CD4-positive, alpha-beta T cell treated with Interferon gamma for 1 hour (primary cell): ENCODE measurements at places on chromosomes 12 and 14.

GRCh38 chr12:53268630-53269562, 797 bp downstream of the ESPL1 start:
- no peak for DNase-seq

DNA sequence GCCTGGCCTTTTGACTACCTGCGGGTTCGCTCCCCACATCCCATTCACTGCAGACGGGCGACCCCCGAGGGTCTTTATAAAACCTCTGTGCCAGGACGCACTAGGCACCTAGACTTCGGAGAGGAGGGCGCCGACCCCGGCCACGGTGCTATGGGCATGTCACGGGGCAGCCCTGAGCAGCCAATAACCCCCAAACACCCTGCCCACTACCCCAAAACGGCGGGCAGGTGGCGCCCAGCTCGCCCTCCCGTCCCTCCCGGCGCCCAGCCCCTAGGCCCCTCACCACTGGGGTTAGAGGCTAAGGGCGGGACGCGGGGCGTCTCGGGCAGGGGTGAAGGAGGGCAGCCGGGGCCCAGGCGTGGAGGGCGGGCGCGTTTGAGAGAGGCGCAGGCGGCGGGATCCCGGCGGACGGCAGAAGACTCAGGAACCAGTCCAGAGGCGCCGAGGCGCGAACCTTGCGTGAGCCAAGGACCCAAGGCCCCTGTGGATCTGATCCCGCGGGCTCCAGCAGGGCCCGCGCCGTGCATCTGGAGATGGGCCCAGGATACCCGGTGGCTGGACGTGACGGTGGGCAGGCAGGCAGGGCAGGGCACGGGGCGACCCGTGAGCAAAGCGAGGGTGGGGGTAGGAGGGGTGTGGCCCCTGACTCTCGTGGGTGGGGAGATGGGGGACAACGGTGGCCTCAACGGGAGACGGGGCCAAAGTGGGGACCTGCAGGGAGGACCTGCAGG, 11.1 kb downstream of the KRT85 start:
- no peak for DNase-seq

DNA sequence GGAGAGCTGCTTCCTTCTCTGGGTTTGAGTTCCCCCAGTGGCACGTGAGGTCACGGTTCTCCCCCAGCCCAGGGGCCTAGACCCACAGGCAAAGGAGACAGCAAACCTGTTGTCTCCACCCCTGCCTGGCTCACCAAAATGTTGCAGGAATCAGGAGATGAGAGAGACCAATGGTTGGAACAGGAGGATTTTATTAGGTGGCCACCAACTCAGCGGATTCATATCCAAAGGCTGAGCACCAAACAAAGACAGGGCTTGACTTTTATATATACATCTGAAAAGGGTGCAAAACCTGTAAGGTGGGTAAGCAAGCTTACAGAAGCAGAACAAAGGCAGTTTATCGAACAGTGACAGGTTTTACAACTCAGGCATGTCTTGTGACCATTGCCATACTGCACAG, 9.2 kb upstream of the ADAM21 start:
- DNase-seq, result no peak

DNA sequence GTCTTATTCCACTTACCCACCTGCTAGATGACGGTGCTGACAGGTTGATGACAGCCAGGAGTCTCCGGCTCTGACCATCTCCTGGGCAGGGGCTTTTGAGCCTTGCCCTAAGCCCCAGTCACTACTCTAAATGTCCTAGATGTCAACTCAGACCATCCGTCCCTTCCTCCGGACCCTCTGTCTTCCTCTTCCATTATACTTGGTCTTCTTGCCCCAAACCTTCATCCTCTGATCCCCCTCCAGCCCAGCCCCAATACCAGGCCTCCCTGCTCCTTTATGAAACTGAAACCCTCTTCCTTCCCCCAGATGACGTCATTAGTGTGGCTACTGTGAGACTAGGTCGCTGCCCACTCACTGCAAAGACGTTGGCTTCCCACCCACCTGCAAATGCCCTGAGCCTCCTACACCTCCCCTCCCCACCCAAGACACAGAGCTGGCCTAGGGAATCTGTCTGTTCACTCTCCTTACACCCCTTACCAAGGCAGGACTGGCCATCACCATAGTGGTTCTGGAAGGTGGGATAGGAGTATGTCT, 10.1 kb downstream of the KRT71 start:
- no peak for DNase-seq

DNA sequence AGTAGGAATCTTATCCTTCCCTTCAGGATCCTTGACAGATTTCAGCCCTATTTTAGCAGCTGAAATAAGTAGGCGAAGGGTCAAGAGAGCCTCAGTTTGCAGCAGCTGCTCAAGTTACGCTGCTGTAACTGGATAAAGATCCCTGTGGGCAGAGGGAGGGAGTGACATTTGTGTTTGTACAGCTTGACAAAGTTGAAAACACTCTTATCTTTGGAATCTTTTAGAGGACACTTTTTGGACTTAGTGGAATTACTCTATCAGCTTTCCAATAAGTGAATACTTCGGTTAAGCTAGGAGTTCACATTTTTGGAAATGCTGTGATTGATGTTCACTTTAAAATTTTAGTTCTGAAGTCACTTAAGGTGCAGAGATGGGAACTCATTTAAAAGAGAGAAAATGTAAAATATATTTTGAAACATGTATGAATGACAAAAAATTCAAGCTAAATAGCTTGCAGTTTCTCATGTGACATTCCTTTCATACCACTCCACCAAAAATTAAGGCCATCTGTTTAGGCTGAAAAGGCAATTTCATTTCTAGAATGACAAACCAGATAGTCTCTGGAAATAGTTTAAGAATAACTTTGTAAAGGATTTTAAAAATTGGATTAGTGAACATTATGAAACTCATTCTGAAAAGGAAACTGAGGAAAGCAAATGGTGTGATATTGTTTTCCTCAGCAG, 55.2 kb downstream of the SLC38A4 start:
- no peak for DNase-seq

DNA sequence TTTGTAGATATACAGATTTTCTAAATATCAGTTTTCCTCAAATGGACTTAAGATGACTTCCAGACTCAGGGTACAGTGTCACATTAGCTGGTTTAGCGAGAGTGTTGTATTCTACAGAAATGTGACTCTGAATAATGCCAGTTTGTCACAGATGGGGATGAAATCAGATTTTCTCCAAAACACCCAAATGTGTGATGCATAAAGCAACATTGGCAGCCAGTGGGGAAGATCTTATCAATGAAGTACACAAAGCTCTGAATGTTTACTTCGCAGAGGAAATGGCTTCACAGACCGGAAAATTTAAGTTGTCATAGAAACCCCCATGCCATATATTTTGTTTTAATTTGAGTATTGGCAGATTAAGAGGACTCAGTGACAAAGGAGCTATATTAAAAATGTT, 29.9 kb downstream of the ANO4 start:
- no peak for DNase-seq

GRCh38 chr14:36258241-36258640, 62.2 kb downstream of the MBIP start:
- no peak for DNase-seq

DNA sequence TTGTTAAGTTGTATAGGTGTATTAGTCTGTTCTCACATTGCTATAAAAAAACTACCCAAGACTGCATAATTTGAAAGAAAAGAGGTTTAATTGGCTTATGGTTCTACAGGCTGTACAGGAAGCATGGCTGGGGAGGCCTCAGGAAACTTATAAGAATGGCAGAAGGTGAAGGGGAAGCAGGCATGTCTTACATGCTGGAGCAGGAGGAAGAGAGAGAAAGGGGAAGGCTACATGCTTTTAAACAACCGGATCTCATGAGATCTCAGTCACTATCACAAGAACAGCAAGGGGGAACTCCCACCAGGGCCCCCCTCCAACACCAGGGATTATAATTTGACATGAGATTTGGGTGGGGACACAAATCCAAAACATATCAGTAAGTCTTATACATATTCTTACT, 60.5 kb upstream of the OR10AD1 start:
- DNase-seq, result no peak

DNA sequence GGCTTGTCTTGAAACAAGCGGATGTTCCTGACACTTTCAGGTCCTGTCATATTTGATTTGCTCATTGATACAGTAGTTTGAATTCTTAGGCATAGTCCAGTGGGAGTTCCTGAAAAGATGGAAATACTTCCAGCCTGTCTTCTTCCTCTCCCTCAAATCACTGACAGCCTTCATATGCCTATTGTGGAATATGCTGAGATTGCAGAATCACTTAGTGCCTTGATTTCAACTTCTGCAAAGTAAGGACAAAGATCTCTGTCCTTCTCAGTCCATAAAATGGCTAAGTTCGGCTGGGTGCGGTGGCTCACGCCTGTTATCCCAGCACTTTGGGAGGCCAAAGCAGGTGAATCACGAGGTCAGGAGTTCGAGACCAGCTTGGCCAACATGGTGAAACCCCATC, 6.7 kb upstream of the PYGL start:
- no peak for DNase-seq

- no peak for DNase-seq
Measured at GRCh38 chr12:64175254-64175945, 46.7 kb downstream of the KICS2 start.

DNA sequence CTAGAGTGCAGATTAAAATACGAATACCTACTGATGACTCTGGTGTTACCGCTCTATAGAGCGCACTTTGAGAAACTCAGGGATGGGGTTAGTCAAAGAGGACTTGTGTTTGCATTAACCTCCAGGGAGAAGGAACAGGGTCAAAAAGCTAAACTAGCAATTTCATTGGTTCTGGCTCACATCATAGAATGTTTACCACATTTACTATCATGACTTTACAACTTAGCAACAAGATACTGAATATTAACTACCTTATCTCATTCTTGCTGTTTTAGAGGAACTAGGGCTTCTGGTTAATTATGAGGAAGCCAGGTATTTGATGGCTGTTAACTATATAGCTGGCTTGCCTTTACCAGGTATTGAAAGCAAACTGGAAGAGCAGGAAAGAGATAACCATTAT, 12.8 kb downstream of the LGALS3 start:
- no peak for DNase-seq
